Stimulated activated CD8-positive, alpha-beta memory T cell treated with anti-CD3 and anti-CD28 coated beads, Interleukin-4, amount 100 ng/mL, for 4 hours (primary cell): ENCODE measurements at places on chromosomes 2 and 18.

DNA sequence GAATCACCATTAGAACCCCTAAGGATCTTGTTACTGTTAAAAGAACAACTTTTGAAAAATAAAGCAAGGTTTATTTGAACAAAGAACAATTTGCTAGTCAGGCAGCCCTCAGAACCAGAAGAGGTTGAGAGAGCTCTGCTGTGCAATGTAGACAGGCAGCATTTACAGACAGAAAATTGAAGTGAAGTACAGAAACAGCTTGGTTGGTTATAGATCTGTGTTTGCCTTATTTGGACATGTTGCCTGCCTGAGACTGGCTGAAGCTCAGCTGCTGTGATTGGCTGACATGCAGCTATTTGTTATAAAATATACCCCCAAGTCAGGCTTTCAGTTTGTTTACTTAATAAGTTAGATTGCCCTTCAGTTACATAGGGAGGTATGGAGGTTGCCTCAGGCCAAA lies 12.5 kb downstream of the MSTN start:
- no peak for DNase-seq

DNA sequence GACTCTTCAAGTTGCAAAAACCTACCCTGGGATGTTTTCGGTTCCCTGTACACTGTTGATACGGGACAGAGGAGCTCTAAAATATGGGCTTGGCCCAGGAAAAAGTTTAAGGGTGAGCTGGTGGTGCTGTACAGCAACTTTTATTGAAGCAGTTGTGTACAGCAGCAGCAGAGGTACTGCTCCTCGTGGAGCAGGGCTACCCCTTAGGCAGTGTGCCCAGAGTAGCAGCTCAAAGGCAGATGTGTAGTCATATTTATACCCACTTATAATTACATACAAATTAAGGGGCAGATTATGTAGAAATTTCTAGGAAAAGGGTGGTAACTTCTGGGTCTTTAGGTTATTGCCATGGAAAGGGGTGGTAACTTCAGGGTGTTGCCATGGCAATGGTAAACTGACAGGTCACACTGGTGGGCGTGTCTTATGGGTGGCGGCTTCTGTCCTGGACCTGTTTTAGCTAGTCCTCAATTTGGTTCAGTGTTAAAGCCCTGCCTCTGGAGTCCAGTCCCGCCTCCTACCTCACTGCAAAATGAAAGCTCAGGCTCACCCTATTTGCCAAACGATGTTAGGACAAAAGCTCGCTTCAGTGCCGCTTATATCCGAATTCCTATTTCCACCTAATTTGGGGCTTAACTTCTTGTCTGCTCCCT lies 203.2 kb downstream of the ETAA1 start:
- DNase-seq, result no peak

- DNase-seq, result no peak
Measured at GRCh38 chr2:178819992-178820391, 12.8 kb upstream of the TTN start.

DNA sequence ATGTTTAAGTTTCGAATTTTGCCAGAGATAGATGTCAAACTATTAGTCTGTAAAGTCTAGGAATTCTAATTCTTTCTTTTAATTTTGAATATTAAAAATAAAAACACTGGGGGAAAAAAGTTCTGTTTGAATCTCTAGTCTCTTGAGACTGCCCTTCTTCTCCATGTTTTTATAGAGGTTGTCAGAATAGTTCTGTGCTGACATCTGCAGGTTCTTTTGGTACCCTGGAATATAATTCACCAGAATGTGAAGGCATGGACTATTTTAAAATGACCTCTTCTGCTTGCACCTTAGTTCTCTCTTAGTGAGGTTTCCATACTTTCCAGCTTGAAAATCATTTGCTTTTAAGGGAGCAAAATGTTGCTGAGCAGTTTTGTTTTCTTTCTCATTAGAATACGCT lies 121.0 kb upstream of the MSTN start:
- DNase-seq, result no peak

DNA sequence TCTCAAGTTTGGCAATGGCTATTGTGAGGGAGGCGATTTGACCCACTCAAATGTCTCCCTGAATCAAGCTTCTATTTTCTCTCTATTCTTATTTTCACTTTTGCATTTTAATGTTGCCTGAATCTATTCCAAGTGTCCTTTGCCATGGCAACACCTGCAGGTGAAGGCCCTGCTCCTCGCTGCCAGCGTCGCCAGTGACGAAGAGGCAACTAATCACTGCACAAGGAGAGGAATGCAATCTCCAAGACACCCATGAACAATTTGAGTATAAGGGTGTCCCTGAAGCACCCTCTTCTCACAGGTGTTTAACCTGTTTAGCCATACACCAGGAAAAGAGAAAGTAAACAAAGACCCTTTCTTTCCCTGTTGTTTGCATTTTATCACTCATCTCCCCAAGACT lies 165.6 kb upstream of the VRK2 start:
- no peak for DNase-seq

- no peak for DNase-seq
Measured at GRCh38 chr2:110732422-110733413, at the start of gene ACOXL. Gene ACOXL, plus strand, starts transcription at chr2:110732573. Its CDS starts 35,817 bp downstream, at chr2:110768390.

DNA sequence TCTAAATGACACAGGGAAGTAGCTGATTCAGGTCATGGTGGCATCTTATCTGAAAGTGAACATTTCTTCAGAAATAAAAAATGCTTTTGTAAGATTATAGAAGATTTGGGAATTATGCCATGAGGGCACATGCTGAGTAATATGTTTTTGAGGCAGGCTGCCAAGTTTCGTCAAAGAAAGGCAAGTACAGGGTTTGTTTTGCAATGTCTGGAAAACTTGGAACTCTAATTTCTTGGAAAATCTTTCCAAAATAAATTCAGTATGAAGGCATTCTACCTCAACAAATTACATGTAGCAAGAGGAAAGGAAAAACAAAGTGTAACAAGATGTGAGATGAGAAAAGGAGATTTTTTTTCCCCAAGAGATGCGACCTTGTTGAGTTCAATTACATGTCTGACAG lies 167.7 kb downstream of the PLCL1 start:
- no peak for DNase-seq

DNA sequence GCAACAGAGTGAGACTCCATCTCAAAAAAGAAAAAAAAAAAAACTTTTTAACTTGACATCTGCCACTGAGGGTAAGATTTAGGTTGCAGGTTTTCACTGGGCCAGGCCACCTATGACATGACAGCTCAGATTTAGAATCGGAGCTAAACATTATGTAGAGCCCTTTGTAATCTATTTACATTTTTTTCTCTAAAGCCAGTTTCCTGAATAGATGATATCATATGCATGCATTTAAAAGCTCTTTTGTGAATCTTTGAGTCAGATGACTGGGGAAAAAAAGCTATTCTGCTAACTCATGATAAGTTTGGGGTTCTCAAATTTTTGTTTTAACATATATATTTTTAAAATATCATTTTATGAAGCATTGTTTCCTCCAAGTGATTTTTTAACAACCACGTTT lies 21.3 kb downstream of the PRKAG3 start:
- no peak for DNase-seq

GRCh38 chr2:216885117-216885553 lies 25.3 kb upstream of the TNP1 start:
- DNase-seq, result no peak

DNA sequence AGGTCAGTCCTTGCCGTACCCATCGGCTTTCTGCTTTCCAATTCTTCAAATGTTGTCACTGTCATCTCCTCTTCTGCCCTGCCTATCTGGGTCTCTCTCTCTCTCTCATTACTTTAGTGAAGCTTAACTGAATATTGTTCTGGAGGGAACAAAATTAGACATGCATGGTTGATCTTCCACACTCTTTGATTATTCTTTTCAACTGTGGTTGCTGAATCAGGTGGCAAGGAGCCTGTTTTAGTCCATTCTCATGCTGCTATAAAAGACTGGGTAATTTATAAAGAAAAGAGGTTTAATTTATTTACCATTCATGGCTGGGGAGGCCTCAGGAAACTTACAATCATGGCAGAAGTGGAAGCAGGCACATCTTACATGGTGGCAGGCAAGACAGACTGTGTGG lies 157.9 kb downstream of the ARL4C start:
- DNase-seq, result no peak

GRCh38 chr18:75358928-75359327 lies 68.6 kb downstream of the SMIM21 start:
- no peak for DNase-seq

DNA sequence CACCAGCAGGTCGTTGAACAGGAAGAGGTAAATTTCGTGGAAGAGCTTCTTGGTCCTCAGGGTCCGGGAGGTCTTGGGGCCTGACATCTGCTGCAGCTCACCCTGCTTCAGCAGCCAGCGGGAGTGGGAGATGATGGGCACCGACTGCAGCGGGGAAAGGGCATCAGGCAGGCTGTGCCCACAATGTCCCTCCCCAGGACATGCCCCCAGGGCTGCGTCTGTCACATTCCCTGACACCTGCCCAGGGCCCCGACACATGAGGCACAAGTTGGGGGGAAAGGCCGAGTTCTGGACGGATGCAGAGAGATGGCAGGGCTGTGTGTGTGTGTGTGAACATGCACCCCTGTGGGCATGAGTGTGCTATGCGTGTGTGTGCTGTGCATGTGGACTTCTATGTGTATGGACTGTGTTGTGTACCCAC lies 13.9 kb downstream of the SNORC start:
- no peak for DNase-seq

DNA sequence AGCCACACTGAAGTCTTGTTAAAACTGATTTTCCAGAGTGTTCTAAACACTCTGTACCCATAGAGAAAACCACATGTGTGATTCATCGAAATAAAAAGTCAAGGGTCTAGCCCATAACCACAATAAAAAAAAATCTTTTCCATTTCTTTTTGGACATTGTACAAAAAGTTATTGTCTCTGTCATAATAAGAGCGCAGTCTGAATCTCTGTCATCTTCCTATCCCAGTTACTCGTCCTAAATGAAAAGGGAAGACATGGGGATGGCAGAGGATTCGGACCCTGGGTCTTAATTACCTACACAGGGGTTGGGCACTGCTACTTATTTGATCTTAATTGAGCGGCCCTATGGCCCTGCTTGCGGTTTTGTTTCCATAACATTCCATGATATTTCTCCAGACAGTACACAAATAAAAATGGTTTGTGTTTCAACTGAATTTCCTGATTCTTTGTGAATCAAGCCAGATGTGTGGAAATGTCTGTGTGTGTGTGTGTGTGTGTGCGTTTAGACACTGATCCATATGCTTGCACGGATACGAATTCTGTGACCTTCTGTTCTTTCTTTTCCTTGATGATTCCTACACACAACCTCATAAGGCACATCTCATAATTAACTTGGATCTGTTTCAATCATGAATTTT lies 133.4 kb upstream of the SPATS2L start:
- DNase-seq, result no peak

- no peak for DNase-seq
Measured at GRCh38 chr18:23809415-23809814, 120.2 kb downstream of the LAMA3 start.

GRCh38 chr2:11491348-11491933 lies 25.5 kb upstream of the E2F6 start:
- no peak for DNase-seq

DNA sequence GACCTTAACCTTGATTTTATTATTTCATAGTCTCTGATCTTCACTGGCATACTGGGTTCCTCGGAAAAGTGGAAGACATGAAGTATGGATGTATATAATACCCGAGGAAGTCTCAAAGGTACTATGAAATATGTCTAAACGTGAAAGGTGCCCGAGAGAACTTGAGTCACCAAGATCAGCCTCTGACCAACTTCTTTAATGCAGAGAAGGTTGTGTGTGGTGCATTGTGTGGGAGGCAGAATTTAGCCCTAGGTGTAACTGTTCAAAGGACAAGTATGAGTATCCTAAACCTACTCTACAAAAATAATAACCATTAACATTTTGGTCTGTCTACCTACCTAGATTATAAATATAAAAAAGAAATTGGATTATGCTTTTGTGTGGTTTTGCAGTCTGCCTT lies 36.1 kb downstream of the OSBPL6 start:
- no peak for DNase-seq

- DNase-seq, result no peak
Measured at GRCh38 chr2:29765721-29766120, 155.7 kb downstream of the ALK start.

GRCh38 chr2:217517402-217517801 lies 485.4 kb downstream of the TNS1 start:
- no peak for DNase-seq

DNA sequence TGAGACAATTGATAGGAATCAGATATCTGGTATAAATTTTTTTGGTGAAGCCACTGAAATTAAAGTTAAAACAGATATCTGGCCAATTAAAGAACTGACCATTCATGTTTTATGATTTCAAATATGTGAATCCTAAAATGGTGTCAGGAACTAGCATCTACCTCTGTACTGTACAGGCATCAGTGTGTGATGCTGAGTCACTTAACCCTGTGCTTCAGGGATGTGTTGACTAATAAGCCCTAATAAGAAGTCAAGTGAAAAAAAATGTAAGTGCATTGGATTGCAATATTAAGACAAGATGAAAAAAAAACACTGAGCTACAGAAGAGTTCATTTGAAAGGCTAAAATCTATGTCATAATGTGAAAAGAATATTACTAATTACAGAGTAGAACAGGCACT lies 9.1 kb upstream of the UNC80 start:
- DNase-seq, result no peak

- no peak for DNase-seq
Measured at GRCh38 chr2:240520974-240521350, 36.8 kb downstream of the ANKMY1 start.

GRCh38 chr2:12300019-12300602 lies 416.6 kb upstream of the TRIB2 start:
- no peak for DNase-seq

DNA sequence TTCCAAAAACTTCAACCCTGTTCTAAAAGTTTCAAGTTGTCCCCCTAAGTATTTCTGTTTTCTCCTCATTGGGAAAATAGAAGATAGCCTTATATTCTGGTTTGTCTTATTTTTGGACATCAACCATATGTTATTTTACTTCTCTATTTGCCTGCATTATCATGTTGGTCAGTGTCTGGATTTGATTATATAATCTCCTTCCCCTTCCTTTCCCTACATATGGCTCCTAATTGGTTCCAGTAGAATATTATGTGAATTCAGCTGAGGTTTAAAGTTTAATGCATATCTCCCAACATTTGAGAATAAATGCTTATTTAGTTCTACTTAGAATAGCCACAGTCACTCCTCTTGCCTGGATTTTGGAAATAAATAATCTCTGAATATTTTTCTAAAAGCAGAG lies 66.9 kb downstream of the OXER1 start:
- DNase-seq, result no peak

DNA sequence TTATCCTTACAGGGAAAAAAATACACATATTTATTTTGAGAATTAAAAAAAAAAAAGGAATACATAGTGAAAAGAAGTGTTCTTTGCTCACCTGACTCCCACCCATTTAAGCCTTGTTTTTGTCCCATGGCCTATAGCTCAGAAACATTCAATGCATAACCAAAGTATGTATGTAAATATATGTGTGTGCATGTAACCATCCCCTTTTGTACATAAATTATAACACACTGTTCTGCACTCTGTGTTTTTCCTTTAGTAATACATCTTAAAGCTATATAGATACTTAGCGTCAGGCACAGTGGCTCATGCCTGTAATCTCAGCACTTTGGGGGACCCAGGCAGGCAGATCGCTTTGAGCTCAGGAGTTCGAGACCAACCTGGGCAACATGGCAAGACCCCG lies 21.8 kb downstream of the MDH1 start:
- DNase-seq, result no peak
